BJ (cell line): ENCODE measurements at places on chromosomes 12 and 14.
A peak's percentile ranks its signal among the peaks of the same experiment; 100 is the strongest.

- DNase-seq = no peak
Measured at GRCh38 chr14:22319526-22320361, 269.3 kb downstream of the DAD1 start.

- no peak for DNase-seq
Measured at GRCh38 chr12:19052689-19053088, 76.8 kb upstream of the PLEKHA5 start.

- peak; percentile 53 for DNase-seq
Measured at GRCh38 chr12:85626001-85626783, 210.0 kb downstream of the RASSF9 start.

DNA sequence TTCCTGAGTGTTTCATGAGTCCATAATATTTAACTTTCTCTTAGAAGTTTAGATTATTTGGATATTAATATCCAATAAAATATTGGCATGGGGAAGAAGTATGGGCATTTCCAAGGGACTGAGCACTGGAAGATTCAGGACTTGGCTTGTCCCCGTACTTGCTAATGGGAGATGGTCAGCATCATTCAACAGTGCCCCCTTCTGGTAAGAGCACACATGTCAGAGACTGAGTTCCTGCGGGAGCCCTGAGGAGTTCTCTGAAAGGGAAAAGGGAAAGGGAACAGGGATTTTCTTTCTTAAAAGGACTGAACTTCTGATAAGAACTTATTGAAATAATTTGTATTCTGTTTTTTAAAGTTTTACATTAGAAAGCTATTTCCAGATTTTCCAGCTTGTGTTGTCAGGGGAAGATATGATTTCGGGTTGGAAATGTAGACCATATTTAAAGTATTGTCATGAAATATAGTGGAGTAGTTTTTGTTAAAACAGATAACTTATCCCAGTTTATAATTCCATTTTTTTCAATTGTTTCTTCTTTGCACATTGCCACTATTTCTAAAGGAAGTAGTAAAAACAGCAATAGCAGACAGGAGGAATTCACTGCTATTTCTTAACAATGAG is 59.8 kb upstream of the C12orf71 start:
- DNase-seq = peak; percentile 32

- no peak for DNase-seq
Measured at GRCh38 chr14:81737938-81738337, 204.3 kb upstream of the SEL1L start.

DNA sequence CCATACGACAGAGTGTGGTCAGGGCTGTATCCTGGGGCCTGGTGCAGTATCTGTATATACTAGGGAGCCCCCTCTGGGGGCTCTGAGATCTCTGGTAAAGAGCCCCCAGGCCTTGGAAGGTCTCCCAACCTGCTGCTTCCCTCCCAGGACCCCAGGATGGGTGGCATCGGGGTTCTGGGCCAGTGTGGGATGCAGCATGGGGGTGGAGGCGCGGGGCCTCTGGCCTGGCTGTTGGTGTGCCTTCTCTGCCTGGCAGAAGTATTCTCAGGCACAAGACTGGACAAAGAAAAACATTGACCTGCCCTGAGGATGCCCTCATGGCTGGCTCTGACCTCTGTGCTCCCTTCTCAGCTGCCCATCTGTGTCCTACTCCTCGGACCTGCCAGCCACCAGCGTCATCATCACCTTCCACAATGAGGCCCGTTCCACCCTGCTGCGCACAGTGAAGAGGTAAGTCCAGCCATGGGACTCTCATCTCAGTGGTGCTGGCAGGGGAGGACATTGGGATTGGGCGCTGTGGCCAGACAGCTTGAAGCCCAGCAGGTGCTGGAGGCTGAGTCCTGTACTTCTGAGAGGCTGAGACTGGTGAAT is 64.5 kb downstream of the GALNT16 start:
- DNase-seq = no peak

GRCh38 chr14:106507354-106507753 is 981.0 kb downstream of the TMEM121 start:
- no peak for DNase-seq

- DNase-seq = no peak
Measured at GRCh38 chr12:23816394-23816851, 133.0 kb downstream of the SOX5 start.

DNA sequence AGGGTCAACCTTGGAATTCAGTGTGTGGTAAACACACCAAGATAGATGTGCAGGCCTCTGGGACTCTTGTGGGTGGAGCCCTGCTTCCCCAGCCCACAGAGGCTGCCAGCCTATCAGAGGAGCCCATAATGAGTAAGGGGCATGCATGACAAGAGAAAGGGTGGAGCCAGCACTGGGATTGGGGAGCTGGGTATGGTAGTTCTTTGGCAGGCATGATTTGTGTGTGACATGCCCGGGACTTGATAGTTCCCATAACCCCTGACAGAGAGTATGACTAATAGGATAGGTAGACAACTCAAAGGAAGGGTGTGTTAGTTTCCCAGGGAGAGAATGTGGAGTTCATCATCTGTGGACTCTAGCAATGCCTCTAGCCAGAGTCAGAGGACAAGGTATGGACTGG is 143.0 kb downstream of the EMP1 start:
- no peak for DNase-seq

- DNase-seq = no peak
Measured at GRCh38 chr12:109555431-109556315, 17.6 kb downstream of the MMAB start.

GRCh38 chr12:124743479-124744272 is 120.0 kb downstream of the SCARB1 start:
- DNase-seq = no peak

DNA sequence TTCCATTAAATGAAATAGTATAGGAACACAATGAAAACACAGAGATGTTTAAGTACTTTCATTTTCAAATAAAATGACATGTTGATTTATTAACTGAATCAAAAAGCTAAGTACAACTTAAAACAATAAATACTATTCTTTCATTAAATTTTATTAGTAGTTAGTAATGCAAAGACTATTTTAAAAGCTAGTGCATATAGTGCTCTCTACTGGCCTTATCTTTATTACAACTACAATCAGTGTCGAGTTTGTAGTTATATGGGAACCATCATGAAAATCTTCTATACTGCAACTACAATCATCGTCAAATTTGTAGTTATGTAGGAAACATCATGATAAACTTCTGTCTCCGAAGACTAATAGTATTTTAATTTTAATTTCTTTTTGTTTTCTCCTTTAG is 8.9 kb upstream of the LIN7A start:
- no peak for DNase-seq

GRCh38 chr12:64304571-64304970 is 82.5 kb upstream of the KICS2 start:
- no peak for DNase-seq

GRCh38 chr14:105324080-105324778 is 9.7 kb downstream of the PACS2 start:
- no peak for DNase-seq

GRCh38 chr12:28349196-28349595 is 158.9 kb downstream of the CCDC91 start:
- no peak for DNase-seq

DNA sequence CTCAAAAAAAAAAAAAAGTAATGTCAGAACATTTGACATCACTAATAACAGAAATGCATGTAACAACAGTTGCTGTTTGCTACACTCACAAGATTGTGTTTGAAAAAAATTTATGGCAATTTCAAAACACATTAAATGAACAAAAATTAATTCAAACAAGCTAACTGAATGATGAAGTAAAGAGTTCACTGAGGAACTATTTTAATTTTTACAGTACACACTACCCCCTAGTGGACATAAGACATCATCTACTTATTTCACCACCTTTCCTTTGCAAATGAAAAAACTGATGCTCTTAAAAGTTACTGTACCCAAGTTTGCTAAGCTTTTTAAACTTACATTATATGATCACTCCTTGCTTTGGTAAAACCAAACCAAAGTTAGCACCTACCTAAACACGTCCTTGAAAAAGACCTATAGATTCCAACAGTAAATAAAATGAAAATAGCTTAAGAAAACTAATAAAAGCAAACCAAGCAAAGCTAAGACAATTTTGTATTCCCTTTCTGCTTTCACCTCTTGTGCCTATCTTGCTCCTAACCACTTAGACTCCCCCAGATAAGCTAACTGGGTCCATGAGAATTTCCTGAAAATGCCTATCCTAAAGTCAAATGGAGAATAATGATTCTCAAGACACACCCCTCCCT is 22.2 kb downstream of the UBE2N start:
- peak; percentile 26 for DNase-seq

DNA sequence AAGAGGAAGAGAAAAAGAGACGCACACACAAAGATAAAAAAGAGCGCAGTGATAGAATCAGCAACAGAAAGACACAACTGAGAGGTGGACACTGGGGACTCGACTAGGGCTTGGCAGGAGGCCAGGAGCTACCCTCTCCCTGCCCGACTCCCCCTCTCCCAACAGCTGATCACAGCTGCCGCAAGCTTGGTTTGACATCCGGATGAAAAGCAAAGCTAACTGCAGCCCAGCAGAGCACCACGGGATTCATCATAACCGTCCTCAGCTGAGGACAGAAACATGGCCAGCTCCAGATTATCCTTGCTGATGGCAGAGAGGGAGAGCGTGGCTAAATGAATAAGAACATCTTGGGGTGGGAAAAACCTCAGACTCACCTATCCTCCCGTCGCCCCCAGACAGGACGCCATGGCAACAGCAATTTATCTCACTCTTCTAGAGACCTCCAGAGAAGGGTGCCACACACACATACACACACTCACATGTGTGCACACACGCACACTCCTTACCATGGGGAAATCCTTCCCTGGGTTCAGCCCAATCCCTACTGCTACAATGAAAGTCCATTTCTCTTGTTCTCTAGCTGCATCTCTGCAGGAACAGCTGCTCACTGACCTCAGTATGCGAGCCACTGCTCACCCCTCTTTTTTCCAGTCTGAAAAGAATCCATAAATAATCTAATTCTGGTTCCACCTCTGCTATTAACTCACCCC is 135.3 kb downstream of the NTF3 start:
- no peak for DNase-seq

GRCh38 chr14:101469382-101470247 is 91.7 kb upstream of the DIO3 start:
- DNase-seq = no peak

DNA sequence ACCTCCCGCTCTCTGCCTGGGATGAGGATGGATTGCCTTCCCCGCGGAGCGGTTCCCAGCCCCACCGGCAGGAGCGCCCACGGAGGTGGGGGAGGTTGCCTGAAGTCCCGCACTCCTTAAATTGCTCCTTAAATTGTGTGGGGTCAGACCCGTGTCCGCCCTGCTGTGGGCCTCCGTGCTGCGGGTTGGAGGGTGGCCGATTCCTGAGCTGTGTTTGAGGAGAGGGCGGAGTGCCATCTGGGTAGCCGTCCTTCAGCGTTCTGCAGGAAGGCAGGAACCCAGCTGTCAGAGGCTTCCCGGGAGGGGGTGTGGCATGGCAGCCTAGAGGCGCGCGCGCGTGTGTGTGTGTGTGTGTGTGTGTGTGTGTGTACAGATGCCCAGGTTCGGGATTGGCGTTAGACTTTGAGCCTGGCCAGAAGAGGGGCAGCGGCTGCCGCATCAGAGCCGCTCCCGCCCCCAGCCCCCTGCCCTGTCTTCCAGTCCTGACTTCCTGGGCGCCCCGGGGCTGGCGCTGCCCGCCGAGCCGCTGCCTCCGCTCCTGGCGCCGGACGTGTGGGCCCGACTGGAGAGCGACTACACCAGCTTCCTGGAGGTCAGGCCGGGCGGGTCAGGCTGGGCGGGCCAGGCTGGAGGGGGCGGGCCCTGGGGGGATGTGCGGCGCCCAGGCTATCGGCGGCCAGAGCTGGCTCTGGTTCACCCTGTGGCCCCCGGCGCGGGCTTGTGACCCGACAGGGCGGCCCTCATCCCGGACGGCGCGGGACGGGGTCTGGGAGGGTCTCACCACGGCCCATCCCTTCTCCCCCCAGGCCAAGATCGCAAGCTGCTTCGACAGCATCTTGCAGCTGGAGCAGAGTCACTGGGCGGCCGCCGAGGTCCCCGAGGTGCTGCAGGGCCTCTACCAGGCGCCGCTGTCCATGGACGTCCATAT is 9.2 kb downstream of the EXOC3L4 start:
- no peak for DNase-seq

GRCh38 chr12:48302161-48302911 is 48.4 kb downstream of the ZNF641 start:
- no peak for DNase-seq

GRCh38 chr14:101247842-101248725 is 313.2 kb upstream of the DIO3 start:
- DNase-seq = no peak

- DNase-seq = peak; percentile 19
Measured at GRCh38 chr14:55514819-55515490, 65.1 kb upstream of the KTN1 start.

DNA sequence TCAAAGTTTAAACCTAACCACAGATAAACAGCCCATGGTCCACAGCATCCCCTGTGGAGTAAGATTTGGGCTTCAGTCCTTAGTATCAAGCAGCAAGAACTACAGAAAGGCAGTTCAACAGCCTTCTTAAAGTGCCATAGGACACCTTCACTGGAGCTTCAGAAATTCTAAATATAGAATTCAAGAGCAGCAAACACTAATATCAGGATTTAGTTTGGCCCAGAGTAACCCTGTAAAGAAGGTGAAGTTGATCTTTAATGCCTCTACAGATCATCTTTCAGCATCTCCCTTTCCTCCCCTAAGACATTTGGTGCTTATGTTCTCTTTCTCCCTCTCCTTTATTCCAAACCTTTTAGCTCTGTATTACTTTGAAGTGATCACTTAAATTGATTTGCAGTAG is 59.5 kb upstream of the ARHGAP5 start:
- DNase-seq = no peak

DNA sequence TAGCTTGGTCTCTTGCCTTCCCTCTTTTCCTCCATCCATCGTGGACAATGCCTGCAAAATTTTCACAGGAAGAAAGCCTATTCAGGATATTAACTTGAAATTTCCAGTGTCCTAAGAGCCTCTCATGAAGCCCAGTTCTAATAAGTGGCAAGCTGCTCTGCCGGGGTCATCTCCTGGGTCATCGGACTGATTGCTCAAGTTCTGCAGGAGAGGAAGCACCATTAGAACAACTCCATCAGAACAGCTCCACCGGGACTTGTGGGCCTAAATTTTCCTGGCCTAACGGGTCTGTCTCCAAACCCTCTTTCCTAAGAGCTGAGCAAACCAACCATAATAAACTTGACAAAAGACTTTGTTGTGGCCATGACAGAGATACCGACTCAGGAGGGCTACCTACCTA is 13.9 kb downstream of the ERG28 start:
- DNase-seq = no peak

- DNase-seq = peak; percentile 59
Measured at GRCh38 chr14:69263364-69263763, 3.4 kb downstream of the GALNT16 start.

DNA sequence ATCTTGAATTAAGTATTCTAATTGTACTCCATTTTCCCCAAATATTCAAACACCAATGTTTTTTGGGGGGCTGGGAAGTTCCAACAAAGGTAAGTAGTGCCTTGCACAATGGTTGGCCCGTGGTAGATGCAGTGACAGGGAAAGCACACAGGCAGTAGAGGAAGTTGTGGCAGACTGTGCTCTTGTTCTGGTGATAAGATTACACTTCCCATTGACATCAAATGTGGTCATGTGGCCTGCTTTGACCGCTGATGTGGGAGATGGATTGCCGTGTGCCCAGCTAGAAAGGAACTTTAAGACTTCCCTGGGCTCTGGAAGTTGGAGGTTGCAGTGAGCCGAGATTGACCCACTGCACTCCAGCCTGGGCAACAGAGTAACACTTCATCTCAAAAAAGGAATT is 223.8 kb downstream of the VRK1 start:
- no peak for DNase-seq

- DNase-seq = no peak
Measured at GRCh38 chr12:96906849-96907670, at the start of gene NEDD1. NEDD1 (plus strand) TSS chr12:96907257; CDS start chr12:96909760, 2,503 bp downstream.
